Stimulated activated CD4-positive, alpha-beta T cell treated with anti-CD3 and anti-CD28 coated beads, Interleukin-1b, Interleukin-23, amount 100 ng/mL, for 24 hours (primary cell): ENCODE measurements at places on chromosomes 5 and 9.
A peak's percentile ranks its signal among the peaks of the same experiment; 100 is the strongest.

DNA sequence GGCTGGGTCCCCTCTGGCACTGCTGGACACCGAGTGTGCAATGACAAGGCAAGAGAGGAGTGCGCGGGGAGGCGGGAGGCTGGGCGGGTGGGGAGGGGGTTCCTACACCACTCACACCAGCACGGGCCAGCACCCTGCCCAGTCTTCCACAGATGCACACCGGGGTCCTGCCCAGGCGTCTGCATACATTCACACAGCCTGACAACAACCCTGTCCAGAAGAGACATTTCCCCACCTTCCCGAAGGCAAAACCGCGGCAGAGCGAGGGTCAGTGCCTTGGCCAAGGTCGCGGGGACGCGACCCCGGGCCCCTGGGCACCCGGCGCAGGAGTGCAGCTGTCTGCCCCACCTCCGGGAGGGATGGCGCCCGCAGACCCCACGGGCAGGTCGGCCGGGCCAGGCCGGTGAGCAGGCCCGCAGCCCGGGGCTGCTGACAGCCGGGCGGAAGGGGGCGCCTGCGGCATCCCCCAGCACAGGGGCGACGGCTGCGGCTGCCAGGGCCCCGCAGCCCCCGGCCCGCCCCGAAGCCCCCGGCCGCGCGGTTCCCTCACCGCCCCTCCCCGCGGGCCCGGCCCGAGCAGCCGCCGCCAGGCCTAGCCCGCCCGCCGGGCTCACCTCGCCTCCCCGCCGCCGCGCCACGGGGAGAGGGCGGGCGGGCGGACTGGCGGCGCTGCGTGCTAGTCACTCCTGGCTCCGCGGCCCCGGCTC is 496 bp downstream of the MAPK9 start:
- DNase-seq = no peak

GRCh38 chr9:7907551-7908337 is 108.2 kb upstream of the DMAC1 start:
- no peak for DNase-seq

- DNase-seq = no peak
Measured at GRCh38 chr9:5113994-5114748, 71.3 kb downstream of the INSL6 start.

DNA sequence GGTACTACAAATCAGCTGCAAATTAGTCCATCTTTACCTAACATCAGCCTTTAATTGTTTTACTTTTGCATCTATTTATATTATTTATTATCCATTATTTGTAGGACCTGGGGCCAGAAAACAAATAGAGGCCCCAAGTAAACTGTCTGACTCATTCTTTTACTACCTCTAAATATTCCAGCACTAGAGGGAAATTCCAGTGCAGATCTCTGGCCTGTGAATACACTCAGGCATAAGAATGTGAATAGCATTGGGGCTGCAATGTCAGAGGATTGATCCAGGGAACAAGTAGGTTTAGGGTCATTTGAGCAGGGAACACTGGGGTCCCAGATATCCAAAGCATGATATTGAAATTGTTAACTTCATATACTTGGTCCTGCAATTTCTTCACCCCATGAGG is 176.6 kb upstream of the TYRP1 start:
- no peak for DNase-seq

DNA sequence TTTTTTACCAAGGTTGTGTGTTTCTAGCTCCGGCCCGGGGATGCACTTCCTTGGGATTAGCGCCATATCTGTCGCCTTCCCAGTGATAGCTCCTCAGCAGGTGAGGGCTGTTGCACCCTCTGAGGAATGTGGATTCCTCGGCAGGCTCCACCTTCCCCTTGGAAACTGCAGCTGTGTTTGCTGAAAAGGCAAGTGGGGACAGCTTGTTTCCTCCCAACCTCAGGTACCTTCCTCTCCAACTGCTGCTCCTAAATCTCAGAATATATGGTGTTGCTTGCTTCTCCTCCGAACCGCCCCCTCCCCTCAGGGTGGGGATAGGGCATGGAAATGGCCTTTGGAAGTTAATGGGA is 1.3 kb downstream of the SLC1A1 start:
- no peak for DNase-seq

- no peak for DNase-seq
Measured at GRCh38 chr9:90825586-90825985, 24.0 kb downstream of the SYK start.

- DNase-seq = no peak
Measured at GRCh38 chr9:121601194-121601593, 50.2 kb upstream of the DAB2IP start.

GRCh38 chr5:91311697-91312501 is 71.2 kb downstream of the ARRDC3 start:
- peak; percentile 14 for DNase-seq

DNA sequence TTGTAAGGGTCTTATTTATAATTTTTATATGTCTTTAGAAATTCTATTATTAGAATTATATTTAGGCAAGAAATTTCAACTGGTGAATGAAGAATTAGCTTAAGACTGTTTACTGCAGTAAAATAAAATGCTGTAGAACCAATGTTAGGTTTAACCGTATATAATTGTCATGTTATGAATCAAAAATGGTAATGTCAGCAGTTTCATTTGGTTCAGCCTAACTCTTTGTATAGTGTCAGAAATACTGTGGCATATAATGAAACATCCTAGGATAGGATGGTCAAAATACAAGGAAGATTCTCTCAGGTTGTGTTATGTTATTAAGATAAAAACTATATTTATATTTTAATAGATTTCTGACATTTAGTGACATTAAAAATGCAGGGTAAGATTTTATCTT is 64.4 kb upstream of the EIF4EBP3 start:
- DNase-seq = no peak

DNA sequence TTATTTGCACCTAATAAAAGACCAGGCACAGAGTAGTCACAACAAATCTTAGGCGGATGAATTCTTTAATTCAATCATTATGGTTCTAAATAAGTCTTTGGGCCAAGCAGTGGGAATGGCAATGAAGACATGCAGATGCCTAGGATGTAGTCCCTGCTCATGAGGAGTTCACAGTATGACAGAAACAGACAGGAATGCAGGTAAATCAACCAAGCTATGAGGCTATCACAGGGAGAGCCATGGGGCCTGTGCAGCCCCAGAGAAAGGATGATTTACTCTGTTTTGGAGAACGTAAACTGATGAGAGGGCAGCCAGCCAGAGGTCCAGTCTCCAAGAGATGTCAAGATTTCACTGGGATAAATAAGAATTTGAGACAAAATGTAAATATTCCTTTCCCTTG is 129.4 kb downstream of the TRIM32 start:
- DNase-seq = no peak

DNA sequence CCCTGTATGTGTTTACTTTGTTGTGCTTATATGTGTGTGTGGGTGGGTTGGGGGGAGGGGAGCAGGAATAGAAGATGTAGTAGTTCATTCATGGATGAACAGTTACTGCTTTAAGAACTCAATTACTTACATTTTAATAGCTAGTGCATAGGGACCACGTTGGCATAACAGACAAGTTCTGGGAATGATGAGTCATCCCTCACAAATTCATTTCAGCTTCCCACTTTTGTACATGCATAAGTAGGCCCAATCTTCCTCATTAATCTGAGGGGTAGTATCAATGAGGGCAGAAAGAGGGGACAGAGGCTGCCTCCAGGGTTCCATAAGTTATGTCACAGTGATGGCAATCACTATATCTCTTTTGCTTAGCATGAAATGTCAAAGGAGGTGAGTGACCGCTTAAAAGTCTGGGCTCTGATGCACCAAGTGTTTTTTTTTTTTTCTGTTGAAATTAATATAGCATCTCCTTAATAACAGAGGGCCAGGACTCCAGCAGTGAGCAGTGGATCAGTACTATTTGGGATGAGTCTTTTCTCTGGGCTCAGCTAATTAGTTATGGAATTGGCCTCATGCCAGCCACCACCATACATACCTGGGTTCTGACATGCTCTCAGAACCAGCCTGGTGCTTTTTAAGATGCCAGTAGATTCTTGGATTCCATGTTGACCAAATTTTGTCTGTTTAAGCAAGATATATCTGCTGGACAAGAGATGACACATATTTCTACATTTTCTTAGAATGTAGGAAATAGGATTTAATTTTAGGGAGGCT is 37.1 kb downstream of the PRDM6 start:
- no peak for DNase-seq

- no peak for DNase-seq
Measured at GRCh38 chr5:178429491-178430185, 160.6 kb downstream of the COL23A1 start.

DNA sequence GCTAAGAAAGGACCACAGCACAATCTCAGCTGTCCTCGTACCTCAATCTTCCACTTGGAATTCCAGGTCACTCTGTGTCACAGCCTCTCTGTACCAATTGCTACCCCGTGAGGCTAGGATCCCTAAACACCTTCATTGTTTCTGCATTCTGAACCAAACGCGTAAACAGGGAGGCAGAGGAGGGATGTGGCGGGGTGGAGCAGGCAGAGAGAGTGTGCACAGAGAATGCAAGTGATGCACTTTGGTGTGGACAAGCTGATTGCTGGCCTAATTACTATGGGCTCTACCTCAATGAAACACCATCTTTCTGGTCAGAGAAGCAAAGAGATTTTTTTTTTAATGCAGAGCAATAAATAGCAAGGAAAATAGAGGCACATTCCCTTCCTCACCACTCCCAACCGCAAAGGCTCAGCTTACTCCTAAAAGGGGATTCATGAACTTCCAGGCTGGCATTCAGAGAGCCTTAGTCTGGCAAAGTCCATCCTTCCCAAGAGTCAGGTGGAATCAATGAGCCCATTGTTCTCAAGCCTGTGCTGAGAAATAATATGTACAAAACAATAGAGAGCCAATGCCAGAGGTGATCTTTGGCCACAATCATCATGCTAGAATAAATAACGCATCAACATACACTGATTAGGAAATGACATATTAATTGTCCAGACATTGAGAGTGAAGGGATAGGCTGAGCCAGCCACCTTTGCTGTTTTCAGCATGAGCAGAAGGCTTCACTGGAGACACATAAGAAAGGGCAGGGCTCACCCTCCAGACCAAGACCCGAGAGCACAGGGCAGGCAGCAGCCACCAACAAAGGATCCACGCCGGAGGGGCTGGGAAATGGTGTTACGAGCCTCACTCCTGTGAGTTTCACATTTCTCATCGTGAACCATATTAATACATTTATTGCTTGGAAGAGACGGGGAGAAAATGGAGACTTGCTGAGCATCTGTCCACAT is 278.8 kb downstream of the ENC1 start:
- no peak for DNase-seq

- no peak for DNase-seq
Measured at GRCh38 chr5:4857761-4858160, 282.4 kb upstream of the ADAMTS16 start.

DNA sequence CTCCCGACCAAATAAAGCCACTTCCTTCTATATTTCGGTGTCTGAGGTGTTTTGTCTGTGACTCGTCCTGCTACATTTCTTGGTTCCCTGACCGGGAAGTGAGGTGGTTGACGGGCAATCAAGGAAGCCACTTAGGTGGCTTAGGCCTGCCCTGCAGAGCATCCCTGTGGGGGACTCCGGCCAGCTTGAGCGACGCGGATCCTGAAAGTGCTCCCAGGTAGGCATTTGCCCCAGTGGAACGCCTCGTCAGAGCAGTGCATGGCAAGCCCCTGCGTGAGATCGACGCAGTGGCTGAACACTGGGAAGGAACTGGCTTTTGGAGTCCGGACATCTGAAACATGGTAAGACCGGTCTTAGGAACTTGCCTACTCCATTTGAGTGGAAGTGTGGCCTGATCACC is 157.2 kb upstream of the COX7C start:
- no peak for DNase-seq

DNA sequence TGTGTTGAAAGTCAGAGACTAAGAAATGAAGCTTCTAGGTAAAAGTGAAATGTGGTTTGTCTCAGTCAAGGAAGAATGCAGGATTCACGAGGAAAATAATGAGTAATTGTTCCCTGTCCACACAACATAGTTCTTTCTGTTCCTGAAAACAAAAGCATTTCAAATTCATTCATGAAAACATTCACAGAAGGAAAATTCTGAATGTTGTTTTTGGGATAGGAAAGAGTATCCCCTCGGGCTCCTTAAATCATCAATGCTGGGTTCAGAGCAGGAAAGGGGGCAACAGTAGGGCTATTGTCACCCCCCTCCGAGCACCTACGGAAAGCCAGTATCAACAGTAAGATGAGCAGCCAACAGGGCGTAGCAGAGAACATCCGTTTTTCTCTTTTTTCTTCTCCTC is 769.9 kb upstream of the ADAMTS16 start:
- DNase-seq = no peak

- DNase-seq = no peak
Measured at GRCh38 chr9:32378496-32378895, 5.9 kb upstream of the ACO1 start.

DNA sequence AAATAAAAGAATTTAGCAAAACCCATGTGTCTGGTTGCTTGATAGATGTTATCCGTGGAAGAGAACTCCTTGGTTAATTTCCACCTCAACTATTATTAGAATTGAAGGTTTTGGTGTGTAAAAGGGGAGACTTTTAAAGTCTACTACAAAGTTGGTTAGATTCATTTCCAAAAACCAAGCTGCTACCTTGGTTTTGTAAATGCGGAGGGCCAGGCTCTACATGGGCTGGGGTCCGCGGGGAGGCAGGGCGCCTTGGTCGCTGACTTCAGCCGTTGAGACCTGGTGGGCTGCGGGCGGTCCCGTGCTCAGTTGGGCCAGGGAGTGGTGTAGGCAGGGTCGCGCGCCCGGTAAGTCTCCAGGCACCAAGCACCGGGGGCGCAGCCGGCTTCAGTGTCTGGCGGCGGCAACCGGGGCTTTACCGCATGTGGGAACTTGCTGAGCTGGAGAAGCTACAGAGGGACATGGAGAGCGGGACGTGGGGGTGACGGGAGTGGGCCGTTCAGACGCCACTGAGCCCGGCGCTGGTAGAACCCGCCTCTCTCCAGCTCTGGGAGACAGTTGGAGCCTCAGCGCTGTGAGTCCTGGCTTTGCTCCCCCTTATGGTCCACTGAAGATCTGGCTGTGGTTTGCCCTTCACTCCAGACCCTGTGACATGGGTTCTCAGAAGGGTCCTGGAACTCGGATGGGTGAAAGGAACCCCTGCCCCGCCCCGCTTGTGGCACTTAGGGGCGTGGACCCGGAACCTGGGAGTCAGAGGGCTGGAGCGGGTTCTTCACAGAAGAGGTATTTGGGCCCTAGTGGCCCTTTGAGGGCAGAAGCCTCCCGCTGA is 11.8 kb downstream of the NR2F1 start:
- DNase-seq = no peak

- DNase-seq = no peak
Measured at GRCh38 chr9:122370869-122371755, at the start of gene PTGS1. PTGS1 (plus strand) TSS chr9:122371024; CDS start chr9:122371085, 61 bp downstream.

GRCh38 chr5:131263648-131264450 is at the start of gene CDC42SE2:
CDC42SE2 (plus strand) TSS chr5:131264053; CDS start chr5:131359494, 95,441 bp downstream.
- peak; percentile 55 for DNase-seq

DNA sequence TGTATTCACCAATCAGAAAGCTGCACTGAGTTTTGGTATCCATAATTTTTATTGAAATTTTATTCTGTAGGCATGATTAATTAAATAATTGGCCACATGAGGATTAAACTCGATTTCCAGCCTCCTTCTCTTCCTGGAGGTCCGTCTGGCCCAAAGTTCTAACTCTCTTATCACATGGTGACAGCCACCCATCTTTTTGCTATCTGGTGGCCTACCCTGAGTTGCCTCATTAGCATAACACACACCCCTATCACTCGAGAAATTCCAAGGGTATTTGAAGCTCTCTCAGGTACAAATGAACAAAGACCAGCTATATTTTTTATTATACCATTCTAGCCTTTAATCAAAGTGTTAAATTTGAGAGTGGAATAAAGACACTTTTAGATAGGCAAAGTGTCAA is 57.7 kb downstream of the APC start:
- DNase-seq = no peak

GRCh38 chr5:158410976-158411375 is 552.0 kb upstream of the CLINT1 start:
- no peak for DNase-seq
